Activated CD8-positive, alpha-beta T cell treated with anti-CD3 and anti-CD28 coated beads for 36 hours (primary cell): ENCODE measurements at places on chromosomes 2 and 18. TPM values are rescaled to one million over a fixed set of nuclear protein-coding genes. Genes with fewer than 3 reads are reported as not detected.

EPB41L3 gene
- total RNA-seq: not detected

CACNB4 gene
- 0.41 TPM for total RNA-seq

ERICH2 gene
- not detected for total RNA-seq

DHX57 gene
- total RNA-seq: 12.9 TPM

- no peak for DNase-seq
These were observed 58.4 kb downstream of the NOL10 start for GRCh38 chr2:10631405-10631804.

DNA sequence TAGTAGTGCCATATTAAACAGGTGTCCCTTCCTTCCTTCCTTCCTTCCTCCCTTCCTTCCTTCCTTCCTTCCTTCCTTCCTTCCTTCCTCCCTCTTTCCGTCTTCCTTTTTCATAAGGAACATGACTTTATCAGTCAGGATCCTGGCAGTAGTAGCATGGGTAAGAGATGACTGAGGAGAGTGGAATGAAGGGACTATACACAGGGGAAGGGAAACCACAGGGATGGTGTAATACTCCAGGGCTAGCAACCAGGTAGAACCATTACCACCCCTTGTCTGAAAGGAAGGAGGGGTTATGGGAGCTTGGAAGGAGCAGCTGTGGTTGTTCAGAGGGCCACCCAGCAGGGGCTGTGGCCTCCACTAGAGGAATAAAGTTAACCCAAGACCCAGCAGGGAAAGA is 23.2 kb upstream of the KDM3A start:
- no peak for DNase-seq

GRCh38 chr2:178377046-178377445 is 73.9 kb downstream of the PRKRA start:
- DNase-seq: no peak

- DNase-seq: no peak
These were observed 135.8 kb downstream of the TPO start for GRCh38 chr2:1548910-1549673.

DNA sequence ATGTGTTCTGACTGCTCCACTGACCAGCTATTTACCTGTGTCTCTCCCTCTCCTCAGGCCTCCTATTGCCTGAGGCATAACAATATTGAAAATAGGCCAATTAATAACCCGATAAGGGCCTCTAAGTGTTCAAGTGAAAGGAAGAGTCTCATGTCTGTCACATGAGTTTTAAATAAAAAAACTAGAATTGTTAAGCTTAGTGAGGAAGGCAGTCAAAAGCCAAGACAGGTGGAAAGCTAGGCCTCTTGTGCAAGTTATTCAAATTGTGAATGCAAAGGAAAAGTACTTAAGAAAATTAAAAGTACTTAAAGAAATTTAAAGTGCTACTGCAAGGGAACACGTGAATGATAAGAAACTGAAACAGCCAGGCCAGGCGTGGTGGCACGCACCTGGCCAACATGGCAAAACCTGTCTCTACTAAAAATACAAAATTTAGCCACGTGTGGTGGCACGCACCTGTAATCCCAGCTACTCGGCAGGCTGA is 44.9 kb upstream of the TAF4B start:
- DNase-seq: no peak

GRCh38 chr2:172230332-172230888 is 127.7 kb upstream of the DLX2 start:
- no peak for DNase-seq

DNA sequence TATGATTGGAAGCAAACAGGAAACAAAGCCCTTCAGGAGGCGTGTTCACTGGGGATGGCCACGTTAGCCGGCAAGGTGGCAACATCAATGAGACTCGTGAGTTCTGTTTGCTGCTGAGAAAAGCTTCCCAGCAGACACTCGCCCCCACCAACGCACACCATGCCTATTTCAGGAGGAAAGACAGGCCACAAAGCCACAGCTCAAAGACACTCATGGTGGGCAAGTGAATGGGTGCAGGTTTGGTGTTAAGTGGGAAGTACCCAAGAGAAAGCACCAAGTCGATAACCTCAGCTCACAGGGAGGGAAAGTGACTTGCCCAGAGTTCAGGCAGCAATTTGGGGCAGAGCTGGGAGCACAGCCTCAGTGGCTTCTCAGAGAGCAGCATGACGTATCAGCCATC is 10.5 kb upstream of the MTERF4 start:
- DNase-seq: peak; percentile 85

DNA sequence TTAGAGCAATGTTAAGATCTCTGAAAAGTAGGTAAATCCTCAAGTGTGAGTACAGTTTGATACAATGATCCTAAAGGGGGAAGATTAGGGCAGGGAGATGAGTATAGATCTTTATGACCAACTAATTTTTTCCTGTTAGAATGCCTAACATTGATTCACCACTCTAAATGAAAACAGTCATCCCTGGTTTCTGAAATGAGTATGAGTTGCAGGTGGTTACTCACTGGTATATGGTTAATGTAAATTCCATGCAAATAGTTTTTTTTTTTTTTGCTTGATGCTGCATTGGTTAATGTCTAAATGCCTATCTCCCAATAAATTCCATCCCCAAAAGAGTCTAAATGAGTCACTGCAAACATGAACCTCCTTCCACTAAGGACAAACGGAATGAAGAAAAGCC is 55.0 kb upstream of the SERPINB2 start:
- no peak for DNase-seq

GRCh38 chr18:48566589-48566988 is 27.8 kb downstream of the CTIF start:
- DNase-seq: no peak

- no peak for DNase-seq
These were observed 110.0 kb downstream of the OSBPL6 start for GRCh38 chr2:178304333-178304732.

- DNase-seq: peak; percentile 62
These were observed 69.6 kb downstream of the EML4 start for GRCh38 chr2:42238644-42239288.

DNA sequence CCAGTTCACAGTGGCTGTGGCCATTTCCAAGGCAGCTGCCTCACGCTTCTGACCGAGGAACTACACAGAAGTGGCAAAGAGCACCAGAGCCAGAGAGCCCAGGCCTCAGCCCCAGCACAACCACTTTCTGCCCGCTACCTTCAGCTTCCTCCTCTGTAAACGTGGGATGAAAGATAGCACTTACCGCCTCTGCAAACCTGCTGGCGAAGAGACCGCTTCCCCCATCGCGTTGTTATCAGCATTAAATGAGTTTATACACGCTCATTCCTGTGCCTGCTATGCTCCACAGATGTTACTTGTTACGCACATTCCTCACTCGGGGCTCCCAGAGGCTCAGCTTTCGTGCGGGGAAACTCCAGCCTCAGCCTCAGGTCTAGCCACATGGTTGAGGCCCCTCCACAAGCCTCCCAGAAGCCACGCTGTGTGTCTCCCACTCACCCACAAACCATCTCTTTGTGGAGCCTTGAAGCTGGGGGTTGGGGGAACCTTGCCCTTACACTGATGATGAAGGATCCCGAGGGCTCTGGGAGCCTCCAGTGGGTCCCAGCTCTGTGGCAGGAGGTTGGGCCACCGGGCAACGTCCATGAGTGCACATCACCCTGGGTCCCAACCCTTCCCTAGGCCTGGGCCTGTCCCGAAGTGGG is 63.3 kb upstream of the SMAD7 start:
- no peak for DNase-seq

DNA sequence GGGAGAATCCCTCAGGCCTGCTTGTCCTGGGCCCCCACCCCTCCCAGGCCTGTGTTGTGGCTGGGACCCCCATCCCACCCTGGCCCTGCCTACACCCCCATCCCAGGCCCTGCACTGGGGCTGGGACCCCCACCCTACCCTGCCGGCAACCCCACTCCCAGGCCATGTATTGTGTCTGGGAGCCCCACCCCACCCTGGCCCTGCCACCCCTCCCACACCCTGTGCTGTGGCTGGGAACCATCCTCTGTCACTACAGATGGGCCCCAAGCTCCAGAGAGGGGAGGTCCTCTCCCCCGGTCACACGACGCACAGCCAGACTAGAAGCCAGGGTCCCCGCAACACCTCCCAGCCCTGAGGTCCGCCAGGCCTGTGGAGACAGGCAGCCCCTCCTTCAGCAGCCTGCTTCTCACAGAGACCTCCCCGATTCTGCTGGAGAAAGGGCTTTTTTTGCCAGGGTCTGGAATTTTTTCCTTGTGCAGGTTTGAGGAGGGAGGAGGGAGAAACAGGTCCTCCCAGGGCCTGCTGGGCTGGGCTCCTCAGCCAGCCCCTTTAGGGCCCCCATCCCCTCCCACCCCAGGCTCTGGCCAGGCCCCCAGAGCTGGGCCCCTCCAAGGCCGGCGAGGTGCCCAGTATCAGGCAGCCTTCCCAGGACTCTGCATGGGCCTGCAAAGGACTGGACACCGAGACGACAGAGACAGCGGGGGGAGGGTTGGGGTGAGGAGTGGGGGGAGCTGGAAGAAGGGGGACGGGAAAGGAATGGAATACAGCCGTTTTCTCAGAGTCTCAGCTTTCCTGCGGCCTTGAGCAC is 28.0 kb downstream of the KIF1A start:
- peak; percentile 0 for DNase-seq

- peak; percentile 67 for DNase-seq
These were observed 35.4 kb upstream of the EN1 start for GRCh38 chr2:118882693-118883336.

- DNase-seq: no peak
These were observed 113.5 kb downstream of the PHLPP1 start for GRCh38 chr18:62828852-62829251.
